Stimulated activated CD8-positive, alpha-beta memory T cell treated with anti-CD3 and anti-CD28 coated beads, Interleukin-7, amount 100 ng/mL, for 24 hours (primary cell): ENCODE measurements at places on chromosomes 11 and 22.

DNA sequence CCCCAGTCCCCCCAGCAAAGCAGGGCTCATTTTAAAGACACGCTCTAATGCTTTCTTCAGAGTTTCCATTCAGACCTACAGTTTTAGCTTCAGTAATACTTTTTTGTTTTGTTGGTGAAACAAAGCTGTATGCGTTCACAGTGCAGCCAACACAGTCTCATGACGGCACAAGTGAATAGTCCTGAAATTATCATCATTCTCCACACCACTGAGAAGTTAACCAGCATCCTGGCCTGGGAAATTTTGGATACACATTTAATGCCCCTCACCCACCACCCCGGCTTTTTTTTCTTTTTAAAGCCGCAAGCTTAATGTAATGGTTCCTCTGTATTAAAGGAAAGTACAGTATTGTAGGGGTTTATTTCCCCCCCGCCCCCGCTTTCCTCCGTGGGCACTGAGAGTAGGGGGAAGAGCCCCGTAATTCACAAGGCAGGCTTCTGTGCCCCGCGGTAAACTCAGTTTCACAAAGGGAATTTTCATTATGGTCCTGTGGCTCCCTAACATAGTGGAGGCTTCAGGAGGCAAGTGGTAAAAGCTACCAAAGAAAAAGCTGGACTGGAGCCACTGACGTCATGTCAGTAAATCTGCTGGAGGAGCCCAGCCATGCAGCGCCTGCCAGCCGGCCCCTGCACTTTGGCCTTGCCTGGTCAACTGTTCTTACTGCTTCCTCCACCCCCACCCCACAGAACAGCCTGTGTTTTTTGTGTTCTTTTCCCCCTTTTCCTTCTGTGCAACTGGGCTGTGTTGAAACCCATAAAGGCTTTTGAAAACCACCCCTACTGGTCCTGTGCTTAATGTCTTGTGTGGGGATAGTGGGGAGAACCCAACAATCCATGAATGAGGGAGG, 18.2 kb downstream of the TEAD1 start:
- DNase-seq, result no peak

GRCh38 chr11:133918608-133919260, 38.0 kb downstream of the IGSF9B start:
- DNase-seq, result no peak

GRCh38 chr11:11620921-11621572, 758 bp downstream of the GALNT18 start:
- no peak for DNase-seq

DNA sequence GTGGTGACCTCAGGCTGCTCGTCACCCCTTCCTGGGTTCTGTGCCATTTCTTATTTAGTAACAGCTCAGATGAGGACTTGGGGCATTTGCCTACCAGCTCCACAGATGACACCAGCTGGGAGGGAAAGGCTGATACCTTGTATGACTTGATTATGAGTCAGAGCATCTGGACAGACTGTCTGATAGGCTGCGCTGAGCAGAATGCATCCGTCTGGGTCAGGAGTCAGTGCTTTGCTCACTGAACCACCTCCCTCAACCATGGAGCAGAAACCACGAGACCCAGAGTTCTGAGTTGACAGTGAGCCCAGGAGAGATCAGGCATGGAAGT, 6.8 kb downstream of the ST14 start:
- no peak for DNase-seq

- DNase-seq, result no peak
Observed at GRCh38 chr11:35155677-35156076, 16.7 kb downstream of the CD44 start.

DNA sequence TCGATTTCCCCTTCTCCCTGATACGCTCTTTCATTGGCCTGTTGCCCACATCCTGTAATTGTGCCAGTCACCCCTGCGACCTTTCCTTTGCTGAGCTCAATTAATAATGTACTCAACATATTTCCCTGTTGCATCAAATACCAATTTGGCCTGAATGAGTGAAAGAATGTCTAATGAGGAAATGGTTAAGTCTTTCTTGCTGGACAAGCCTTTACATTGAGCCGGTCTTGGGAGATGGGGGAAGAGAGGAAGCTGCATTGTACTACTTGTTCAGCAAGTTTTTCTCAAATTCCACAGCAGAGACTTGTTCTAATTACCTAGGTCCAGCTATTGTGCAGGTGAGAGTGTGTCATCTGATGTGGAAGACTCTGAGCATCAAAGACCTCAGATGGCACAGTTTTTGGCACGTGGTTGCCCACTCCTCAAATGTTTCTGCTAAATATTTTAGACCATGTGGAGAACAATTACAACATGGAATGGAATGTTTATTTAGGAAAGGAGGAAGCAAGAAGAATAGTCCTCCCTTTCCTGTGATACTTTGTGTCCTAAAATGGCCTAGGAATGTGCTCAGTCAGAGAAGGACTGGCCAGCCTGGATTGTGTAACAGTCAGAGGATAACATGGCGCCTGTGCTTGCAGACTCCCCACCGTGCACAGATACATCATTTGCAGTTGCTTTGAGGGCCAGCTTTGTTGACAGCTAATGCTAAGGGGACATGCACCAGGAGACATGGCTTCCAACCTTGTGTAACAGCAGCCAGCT, 129.5 kb upstream of the E2F8 start:
- DNase-seq, result no peak

DNA sequence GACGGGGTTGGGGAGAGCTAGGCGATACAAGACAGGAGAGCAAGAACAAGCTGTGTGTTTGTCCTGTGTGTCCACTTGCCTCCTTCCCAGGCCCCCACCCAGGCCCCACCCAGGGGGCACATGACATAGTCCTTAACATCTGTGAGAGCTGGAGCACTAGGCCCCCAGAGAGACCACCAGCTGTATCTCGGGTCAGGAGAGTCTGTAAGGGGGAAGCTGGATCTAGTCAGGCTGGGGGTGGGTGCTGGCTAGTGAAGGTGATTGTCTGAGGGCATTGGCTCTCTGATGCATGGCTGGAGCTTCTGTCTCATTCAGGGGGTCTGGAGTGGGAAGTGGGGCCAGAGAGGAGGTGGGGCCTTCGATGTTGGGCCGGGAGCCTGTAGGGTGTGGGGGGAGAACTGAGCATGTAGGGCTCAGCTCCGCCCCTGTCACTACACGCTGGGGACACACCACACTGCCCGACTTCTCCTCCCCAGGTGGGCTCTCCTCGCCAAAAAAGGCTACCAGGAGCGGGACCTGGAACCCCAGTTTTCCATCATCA, 571 bp downstream of the P2RX6 start:
- DNase-seq, result no peak

GRCh38 chr11:116595305-116595880, 177.4 kb downstream of the BUD13 start:
- DNase-seq, result no peak

DNA sequence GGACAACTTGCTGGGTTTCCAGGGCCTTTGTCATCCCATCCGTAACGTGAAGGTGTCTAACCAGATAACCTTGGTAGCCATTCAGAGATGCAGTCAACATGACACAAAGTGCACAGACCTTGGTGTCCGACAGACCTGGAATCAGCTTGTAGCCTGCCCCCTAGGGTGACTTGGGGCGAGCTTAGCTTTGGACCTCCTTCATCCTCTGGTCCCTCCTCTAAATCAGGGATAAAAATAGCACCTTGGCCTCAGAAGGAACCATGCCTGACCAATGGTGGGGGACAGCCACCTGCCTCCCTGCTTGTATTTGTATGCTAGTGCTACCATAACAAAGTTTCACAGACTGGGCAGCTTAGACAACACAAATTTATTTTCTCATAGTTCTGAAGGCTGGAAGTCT, 3.7 kb downstream of the SNRPD3 start:
- no peak for DNase-seq

GRCh38 chr11:60974726-60975125, 3.2 kb downstream of the CD6 start:
- DNase-seq, result no peak

DNA sequence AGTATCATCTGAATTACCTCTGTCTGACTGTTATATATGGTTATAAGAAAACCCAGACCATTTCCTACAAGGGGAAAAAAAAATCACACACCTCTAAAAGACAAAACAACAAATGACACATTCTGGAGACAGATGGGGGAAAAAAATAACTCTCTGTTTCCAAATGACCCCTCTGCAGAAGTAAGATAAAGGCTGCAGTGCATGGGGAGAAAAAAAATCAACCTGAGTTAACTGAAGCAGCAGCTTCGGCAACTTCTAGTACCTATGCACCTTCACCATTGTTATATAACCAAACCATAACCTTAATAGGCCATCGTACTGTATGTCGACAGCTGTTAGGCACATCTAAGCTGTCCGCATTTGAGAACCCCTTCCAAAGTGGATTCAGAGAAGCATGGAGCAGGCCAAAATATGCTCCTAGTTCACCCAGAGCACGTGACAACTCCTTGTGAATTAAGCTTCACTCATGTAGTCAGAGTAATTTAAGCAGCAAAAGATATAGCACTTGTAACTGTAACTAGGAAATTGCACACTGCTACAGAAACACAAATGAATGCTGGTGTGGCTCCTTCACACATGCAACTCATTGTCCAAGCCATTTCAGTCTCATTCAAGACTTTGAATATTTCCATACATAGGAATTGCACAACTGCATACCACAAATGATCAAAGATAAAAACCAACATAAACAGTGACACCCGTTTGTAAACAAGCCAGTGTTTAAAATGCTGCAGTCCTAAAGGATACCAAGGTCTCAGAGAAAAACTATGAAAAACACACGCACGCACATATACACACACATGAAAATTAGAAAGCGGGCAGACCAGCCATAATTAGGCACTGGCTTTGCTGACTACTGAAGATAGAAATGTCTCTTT, 2.7 kb downstream of the SIK3 start:
- no peak for DNase-seq

GRCh38 chr22:40178417-40179409, 988 bp downstream of the TNRC6B start:
- no peak for DNase-seq

GRCh38 chr22:40345271-40345670, 1.0 kb upstream of the ADSL start:
- no peak for DNase-seq

- no peak for DNase-seq
Observed at GRCh38 chr11:134749040-134749839, 337.2 kb upstream of the B3GAT1 start.

GRCh38 chr11:96001037-96001436, 77.1 kb upstream of the MTMR2 start:
- DNase-seq, result no peak

DNA sequence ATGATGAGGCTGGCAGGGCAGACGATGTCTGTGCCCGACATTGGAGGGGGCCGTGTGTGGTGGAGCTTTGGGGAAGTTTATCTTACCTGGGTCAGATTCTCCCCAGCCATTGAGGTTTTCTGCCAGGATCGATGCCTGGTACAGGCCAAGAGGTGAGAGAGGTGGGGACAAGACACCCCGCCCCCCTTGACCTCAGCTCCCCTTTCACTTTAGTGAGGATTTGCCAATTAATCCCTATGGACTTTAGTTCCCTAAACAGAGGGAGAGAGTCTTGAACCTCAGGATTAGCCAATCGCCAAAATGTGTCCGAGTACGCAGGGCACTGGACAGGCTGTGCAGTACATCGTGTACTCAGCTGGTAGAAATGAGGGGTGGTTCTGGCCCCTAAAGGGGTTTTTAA, 541 bp downstream of the HORMAD2 start:
- DNase-seq, result no peak

- DNase-seq, result no peak
Observed at GRCh38 chr11:773425-773824, 3.9 kb downstream of the GATD1 start.

GRCh38 chr11:70568035-70568813, 169.9 kb downstream of the CTTN start:
- DNase-seq, result no peak

DNA sequence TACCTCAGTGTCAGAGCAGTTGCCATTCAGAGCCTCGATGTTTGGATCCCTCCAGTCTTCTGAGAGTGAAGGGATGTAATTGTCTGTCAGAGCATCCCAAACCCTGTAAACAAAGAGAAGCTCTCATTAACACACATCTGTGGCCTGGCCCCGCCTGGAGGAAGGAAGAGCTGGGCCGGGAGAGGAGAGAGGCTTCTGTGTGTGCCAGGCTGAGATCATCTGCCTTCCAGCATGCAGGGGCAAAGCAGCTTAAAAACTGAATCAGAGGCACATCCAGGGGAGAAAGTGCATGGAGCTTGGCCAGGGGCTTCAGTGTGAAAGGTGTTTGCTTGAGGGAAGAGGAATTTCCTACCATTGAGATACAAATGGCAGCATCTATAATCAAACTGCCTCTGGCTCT, 14.5 kb downstream of the FEZ1 start:
- DNase-seq, result no peak

GRCh38 chr11:115591380-115591779, 87.2 kb upstream of the CADM1 start:
- no peak for DNase-seq

DNA sequence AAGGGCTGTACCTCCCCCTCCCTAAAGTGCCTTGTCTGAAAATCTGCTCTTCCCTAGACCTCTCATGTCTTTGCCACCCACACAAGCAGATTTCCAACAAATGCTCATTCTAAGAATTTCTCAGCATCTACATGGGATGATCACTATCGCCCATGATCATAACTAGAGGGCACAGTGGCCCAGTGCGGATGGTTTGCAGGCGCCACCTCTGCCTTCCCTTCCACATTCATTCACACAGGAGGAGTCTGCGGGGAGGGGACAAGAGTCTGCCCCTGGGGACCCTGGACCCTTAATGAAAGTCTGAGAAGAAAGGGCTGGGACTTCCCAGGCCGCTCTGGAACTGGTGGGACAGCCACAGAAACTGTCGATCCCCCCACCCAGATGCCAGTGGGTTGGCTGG, 28.9 kb downstream of the KCTD17 start:
- DNase-seq, result no peak

GRCh38 chr11:122765487-122766131, 72.7 kb upstream of the CRTAM start:
- no peak for DNase-seq

GRCh38 chr11:19276859-19277808, 36.4 kb upstream of the E2F8 start:
- no peak for DNase-seq

- no peak for DNase-seq
Observed at GRCh38 chr22:49903322-49904039, 14.8 kb downstream of the ALG12 start.

- DNase-seq, result no peak
Observed at GRCh38 chr11:69425444-69425843, 56.0 kb upstream of the LINC01488 start.

DNA sequence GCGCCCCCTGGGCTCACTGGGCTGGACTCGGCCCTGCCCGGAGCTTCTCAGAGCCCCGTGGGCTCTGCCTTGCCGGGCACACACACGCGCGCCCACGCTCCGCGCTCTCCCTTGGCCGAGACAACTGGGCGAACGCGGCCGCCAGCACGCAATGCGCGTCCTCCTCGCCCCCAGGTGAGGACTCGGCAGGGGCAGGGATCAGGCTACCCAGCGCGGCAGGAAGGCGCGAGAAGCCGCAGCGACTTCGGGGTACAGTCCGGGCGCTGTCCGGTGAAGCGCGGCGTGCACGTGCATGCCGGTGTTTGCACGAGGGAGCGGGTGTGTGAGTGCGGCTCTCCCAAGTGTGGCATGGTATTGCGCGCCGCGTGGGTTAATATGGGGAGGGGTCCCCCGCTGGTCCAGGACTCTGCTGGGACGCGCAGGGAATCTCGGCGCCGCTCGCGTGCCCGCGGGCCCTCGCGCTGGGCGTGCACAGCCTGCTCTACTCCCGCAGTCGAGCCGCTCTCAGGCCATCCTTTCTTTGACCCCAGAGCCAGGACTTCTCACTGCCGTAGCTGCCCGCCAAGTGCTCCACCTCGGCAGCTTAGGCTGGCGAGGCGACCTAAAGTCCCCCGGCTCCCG, 5.4 kb downstream of the WNT7B start:
- DNase-seq, result no peak

GRCh38 chr22:17753401-17753989, 20.8 kb downstream of the BID start:
- DNase-seq, result no peak
